ENCODE measurements at places on chromosomes 6 and 20. TPM values are rescaled to one million over a fixed set of nuclear protein-coding genes. Genes with fewer than 3 reads are reported as not detected.

Gene COL11A2
- 0.12 TPM for polyA plus RNA-seq

DNA sequence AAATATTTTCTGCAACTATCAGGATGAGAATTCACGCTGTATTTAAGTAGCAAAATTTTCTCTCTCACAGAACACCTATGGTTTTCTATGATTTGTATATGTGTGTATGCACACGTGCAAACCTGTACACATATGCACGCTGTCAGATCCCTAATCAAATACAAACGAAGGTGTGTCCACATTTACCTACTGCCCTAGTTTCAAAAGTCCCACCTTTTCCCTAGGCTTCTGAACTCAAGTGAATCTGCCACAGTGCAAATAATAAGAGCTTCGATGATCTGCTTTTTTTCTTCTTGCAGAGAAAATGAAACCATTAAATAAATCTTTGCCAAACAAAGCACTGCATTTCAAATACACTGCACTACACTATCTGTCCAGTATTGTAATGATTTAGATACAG lies 6.5 kb downstream of the HIVEP2 start:
- no peak for DNase-seq

GRCh38 chr6:111626441-111626840 lies 20.8 kb upstream of the TRAF3IP2 start:
- DNase-seq, result no peak

Gene HIVEP2
- polyA plus RNA-seq, result 7.4 TPM

DNA sequence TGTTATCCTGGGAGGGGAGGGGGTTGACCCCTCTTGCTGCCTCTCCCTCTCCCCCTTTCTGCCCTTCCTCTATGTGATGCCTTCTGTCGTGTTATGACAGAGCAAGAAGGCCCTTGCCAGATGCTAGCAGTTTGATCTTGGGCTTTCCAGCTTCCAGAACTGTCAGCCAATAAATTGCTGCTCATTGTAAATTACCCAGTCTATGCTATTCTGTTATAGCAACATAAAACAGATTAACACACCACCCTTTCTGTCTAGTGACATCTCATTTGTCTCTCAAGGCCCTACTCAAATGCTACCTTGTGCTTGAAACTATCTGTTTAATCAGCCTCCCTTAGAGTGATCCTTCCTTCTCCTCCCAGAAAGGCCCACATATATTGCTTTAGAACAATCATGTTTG lies 16.4 kb upstream of the MAP3K4 start:
- no peak for DNase-seq

GRCh38 chr6:125748406-125749172 lies 843 bp upstream of the HEY2 start:
- DNase-seq, result peak; percentile 29

DNA sequence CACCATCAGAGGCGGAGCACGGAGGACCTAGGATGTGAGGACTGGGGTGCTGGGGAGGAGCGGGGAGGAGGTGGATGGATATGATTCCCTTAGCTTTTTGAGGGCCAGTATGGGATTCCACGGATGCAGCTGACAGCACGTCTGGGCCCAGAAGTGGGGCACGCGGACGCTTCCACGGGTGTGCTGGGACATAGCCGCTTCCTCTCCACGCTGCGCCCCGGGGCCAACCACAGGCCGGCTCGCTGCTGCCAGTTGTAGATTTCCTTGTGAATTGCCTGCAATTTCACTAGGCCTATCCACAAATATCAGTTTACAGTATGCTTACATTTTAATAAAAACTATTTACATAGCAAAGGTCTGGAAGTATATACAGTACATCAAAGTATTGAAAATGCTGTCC lies 23.9 kb downstream of the PAX1 start:
- no peak for DNase-seq

DNA sequence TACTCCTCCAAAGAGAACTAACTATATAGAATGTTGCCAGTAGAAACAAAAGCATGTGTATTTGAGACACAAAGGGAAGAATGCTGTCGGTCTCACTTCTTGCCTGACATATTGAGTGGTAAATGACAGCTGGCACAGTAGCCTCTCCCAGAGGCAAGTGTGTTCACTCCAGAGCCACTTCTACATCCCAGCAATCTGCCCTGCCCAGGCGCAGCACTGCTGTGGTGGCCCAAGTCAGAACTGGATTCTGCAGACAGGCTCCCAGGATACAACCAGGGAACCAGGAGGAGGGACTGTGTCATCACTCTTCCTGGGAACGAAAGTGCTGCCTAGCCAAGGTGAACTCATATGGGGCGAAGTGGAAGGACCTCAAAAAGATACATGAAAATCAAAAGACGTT lies 103.2 kb upstream of the ARMC2 start:
- DNase-seq, result no peak

- no peak for DNase-seq
Observed at GRCh38 chr6:158559338-158559894, 475 bp upstream of the TMEM181 start.

Gene RGS19
- polyA plus RNA-seq, result 13.9 TPM

Gene RAET1G
- polyA plus RNA-seq, result 32.3 TPM

- DNase-seq, result peak; percentile 39
Observed at GRCh38 chr6:125310994-125311649, 9.4 kb upstream of the HDDC2 start.

DNA sequence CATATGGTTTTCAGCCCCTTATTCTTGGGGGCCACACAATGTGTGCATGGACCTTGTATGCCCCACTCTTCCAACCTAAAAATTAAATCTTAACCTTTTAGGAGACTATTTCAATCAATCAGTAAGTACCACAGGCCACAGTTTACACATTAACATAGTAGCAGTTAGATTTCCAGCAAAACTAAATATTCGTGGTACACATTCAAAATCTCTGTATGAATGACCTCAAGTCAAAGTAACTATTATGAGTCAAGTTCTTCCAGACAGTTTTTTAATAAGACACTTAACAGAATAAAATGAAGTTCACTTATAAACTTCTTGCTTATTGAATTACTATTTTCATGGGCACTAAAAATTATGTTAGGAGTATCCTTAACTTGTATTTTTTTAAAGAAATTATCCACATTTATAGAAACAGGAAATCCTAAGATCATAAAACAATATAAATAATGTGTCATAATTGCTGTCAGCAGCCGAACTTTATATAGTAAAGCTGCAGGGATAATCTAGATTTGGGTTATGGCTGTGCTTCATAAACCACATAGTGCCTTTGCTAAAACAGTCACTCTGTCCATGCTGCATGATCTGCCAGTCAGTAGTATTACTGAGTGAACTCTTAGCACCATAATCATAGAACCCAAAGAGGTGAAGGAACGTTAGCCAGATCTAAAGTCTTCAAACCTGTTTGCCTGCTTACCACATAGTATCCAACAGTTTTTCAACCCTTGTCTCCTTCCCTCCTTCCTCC lies 21.7 kb downstream of the SEC63 start:
- no peak for DNase-seq
